ENCODE measurements at places on chromosomes 3 and 15.

- DNase-seq: peak; percentile 77
These were observed 376.5 kb downstream of the MECOM start for GRCh38 chr3:169286992-169287391.

GRCh38 chr3:197880491-197881269 is 69.3 kb upstream of the RPL35A start:
- DNase-seq: no peak

GRCh38 chr3:157130467-157131251 is 29.3 kb downstream of the CCNL1 start:
- peak; percentile 25 for DNase-seq

- no peak for DNase-seq
These were observed 45.5 kb upstream of the HERC1 start for GRCh38 chr15:63879211-63879610.

- DNase-seq: peak; percentile 88
These were observed 42.6 kb upstream of the ACKR4 start for GRCh38 chr3:132554437-132554836.

GRCh38 chr3:178028933-178029332 is 507.3 kb upstream of the KCNMB2 start:
- no peak for DNase-seq

Measured in NCI-H2029 treated with DMSO at 0.1 percent for 48 hours (cell line).